ENCODE measurements at places on chromosomes 6 and 20. TPM values are rescaled to one million over a fixed set of nuclear protein-coding genes. Genes with fewer than 3 reads are reported as not detected.

Gene PPARD
- 1.7 TPM for total RNA-seq

Gene CCM2L
- not detected for total RNA-seq

Gene PPP2R5D
- 34.8 TPM for total RNA-seq

Gene SLC22A2
- total RNA-seq = not detected

Gene HLA-DOB
- total RNA-seq = 0.58 TPM

- no peak for DNase-seq
These were observed 912 bp downstream of the SNRNP48 start for GRCh38 chr6:7590918-7591302.

- no peak for DNase-seq
These were observed 2.6 kb downstream of the NFKBIE start for GRCh38 chr6:44262467-44263353.

GRCh38 chr6:85372188-85372914 lies 77.5 kb upstream of the NT5E start:
- no peak for DNase-seq

DNA sequence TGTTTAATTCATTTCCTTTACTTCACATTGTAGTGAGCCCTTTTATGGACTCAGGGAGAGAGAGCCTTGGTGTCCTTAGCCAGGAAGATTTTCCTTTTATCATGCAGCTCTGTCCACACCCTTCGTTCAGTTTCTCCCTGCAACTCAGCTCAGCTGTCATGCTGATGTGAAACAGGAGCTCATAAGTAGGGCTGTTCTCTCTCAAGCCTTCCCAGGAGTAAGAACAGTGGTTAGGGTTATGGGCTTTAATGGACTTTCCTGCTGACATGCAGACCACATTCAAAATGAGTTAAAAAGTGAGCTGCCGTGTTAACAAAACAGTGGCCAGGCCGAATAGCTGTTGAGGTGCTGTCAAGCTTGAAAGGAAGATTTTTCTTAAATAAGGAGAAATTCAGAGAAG lies 104.1 kb downstream of the BCKDHB start:
- no peak for DNase-seq

DNA sequence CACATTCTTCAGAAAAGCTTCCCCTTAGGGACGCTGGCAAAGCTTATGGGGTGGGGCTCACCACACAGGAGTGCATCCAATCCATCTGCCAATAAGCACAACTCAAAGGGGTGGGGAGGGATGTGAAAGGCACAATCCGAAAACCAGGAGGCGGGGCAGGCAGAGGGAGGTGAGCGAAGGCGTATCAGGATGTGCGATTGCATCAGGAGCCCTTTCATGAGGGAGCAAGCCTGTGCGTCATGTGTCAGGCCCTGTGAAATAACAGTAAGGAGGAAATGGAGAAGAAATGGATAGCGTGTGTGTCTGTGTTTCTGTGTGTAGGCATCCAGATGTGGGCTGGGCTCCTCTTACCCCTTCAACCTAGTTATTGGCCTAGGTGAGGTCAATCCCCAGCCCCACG lies 382.4 kb upstream of the CDH4 start:
- DNase-seq = no peak

DNA sequence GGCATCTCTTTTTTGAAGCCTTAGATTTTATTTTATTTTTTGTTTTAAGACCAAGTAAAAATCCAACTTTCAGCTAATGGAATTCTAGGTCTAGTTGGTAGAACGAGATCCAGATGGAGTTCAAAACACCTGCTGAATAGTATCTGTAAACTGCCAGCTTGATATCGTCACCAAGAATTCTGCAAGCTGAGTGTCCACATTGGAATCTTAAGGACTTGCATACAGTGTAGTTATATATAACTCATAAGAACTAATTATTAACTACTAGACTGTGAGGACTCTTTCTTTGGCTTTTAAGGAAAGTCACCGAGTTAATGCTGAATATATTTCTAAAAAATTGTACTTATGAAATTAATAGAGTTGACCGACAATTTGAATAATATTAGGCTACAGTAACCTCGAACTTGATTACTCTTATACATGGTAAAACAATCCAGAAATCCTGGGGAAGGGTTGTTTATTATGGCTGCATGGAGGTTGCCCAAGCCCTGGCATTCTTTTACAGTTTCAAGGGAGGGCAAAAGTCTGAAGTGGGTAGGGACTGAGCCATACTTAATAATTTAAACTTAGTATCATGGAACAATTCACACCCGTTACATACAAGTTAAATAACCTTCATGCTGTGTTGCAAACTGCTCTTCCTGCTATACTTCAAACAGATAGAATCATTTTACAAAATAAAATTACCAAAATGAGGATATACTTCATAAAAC lies 553.9 kb downstream of the PTPRT start:
- no peak for DNase-seq

GRCh38 chr6:131173680-131174079 lies 38.4 kb downstream of the AKAP7 start:
- DNase-seq = no peak

- DNase-seq = no peak
These were observed 70.8 kb downstream of the NDUFAF5 start for GRCh38 chr20:13855613-13856012.

- no peak for DNase-seq
These were observed 121.5 kb upstream of the ARG1 start for GRCh38 chr6:131451321-131452144.

GRCh38 chr6:119479860-119480655 lies 130.5 kb upstream of the MAN1A1 start:
- DNase-seq = no peak

GRCh38 chr20:31392836-31393235 lies 2.4 kb upstream of the DEFB119 start:
- DNase-seq = no peak

DNA sequence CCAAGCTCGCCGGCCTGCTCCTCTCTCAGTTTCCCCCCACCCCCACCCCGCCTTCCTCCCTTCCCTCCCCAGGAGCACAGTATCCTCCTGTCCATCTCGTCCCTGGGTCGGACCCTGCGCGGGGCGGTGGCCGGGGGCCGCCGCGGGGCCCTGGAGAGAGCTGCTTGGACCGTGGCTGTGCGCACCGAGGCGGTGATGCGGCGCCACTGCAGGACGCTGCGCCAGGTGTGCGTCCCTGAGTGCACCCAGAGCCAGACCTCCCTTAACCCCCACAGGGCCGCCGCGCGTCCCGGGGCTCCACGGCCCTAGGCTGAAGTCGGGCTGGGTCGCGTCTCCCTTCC lies 2.2 kb downstream of the C20orf204 start:
- no peak for DNase-seq

DNA sequence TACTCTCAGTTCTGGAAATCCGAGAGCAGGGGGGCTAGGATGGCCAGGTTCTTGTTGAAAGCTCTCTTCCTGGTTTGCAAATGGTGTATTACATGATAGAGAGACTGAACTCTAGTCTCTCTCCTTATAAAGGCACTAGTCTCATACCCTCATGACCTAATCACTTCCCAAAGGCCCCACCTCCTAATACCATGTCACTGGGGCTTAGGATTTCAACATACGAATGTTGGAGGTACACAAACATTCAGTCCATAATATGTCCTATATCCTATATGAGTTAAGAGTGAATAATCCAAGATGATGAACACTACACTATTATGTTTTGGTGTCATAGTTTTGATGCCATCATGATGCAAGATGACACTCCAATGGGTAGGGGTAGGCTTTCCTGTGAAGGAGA lies 20.0 kb upstream of the TXLNB start:
- DNase-seq = no peak

- DNase-seq = no peak
These were observed 165.4 kb downstream of the GMPR start for GRCh38 chr6:16403831-16404230.

- no peak for DNase-seq
These were observed 2.5 kb downstream of the ZNF831 start for GRCh38 chr20:59165891-59166709.

DNA sequence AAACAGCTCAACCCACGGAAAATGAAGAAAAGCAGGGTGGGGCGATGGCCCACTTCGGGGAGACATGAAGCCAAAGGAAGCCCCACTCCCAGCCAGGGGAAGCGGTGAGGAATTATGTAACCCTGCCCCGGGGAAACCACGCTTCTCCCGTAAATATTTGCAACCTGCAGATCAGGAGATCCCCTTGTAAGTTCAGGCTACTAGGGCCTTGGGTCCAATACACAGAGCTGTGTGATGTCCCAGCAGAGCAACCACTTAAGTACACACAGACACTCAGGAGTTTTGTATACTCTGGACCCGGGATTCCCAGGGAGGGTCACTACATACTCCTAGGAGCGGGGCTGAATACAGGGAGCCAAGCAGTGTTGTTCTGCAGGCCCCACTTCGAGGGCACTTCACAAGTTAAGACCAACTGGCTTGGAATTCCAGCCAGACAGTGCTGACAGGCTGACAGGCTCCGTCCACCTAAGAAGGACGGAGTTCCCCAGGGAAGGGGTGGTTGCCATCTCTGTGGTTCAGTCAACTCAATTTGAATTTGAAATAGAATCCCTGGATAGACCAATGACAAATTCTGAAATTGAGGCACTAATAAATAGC lies 301.4 kb upstream of the THEMIS start:
- DNase-seq = no peak

DNA sequence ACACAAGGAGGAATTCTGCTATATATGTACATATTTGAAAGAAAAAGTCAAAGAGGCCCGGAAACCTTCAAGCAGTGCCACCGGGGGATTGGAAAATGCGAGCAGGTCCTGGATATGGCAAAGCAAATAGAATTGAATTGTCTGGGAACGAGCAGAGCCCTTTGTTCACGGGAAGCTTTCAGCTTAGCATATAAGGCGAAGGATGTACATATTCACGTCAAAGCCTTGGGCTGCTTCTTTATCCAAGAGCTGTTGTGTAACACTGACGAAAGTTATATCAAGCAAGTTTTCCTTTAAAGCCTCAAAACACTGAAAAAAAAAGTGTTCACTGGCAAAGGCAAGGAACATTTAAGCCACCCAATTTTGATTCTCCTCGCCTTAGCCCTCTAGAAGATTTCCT lies 171.0 kb downstream of the GPX5 start:
- DNase-seq = no peak

- DNase-seq = no peak
These were observed 253.6 kb downstream of the CDH26 start for GRCh38 chr20:60211618-60212463.

DNA sequence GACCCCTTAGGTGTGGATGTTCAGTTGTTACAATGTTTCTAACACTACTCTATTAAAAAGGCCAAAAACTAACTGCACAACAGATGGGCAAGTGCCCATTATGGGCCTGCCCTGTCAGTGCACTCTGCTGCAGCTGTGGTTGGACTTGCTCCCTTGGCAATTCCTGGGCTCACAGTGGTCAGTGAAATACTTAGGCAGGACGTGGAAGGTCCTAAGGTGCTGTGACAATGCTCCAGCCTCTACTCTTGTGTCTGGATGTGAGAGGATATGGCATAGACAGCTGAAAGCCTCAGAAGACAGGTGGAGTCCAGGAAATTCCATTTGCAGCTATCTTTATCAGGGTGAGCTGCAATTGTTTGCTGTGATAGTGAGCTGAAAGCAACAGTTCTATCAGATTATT lies 136.5 kb upstream of the OLIG3 start:
- DNase-seq = no peak

GRCh38 chr6:132247381-132248159 lies 153.7 kb downstream of the MOXD1 start:
- DNase-seq = no peak

DNA sequence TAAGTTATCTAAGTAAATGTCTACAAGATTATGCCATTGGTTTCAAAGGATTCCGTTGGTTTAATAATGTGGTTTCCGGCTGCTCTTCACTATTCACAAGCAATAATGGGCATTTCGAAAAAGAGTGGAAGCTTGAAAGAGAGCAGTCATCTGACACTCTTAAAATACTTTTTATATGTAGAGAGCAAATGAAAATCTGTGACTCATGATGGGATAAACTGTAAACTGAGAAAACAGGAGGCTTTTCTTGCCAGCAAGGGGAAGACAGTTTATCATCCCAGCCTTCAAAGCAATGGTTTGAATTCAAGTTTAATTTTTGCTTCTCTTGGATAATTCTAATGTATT lies 145.7 kb downstream of the KHDC1L start:
- no peak for DNase-seq

DNA sequence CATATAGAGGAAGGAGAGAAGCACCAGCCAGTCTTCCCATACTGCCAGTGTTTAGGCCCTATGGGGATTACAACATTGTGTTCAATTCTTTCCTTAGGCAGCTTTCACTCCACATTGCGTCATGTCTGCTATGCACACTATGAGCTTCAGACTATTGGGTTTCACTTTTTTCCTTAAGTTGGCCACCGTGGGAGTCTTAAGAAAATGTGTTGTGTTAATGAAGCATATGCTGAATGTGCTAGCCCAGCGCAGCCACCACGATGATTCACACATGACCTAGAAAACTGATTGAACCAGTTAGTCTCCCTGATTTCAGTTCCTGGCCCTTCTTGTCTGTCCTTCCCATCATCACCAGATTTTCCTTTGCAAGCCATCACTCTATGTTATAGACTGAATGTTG lies 21.5 kb downstream of the TUBB2B start:
- DNase-seq = no peak

- DNase-seq = no peak
These were observed 34.5 kb downstream of the DLGAP4 start for GRCh38 chr20:36340593-36340990.

Measured in NCI-H460 (cell line).